NCI-H524 (cell line): ENCODE measurements at places on chromosomes 7 and 10.
A peak's percentile ranks its signal among the peaks of the same experiment; 100 is the strongest.

DNA sequence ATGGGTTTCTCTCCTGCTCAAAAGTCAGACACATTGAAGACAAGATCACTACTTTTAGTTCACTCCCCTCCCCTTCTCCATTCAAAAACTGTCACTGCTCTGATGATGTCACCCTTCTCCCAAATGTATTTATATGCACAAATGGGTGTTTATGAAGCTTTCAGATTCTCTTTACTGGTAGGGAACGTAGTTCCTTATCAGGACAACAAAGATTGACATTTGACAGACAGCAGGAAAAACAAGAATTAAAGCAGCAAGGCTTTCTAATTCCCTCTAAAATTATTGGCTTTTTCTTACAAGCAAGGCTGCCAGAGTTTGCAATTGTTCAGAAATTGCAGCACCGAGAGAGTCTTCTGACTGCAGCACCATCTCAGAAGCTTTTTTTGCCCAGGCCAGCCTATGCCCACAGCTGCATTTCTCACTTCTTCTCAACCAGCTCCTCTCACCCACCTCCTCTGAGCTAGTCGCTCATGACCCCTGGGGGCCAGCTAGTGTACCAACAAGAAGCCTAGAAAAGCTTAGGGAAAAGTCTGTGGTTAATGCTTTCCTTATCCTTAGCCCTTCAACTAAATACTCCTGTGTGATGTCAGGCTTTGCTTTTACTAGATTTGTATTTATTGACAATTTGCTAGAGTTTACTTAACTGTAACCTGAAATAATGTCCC, 265.1 kb downstream of the HTR7 start:
- DNase-seq: peak; percentile 57

DNA sequence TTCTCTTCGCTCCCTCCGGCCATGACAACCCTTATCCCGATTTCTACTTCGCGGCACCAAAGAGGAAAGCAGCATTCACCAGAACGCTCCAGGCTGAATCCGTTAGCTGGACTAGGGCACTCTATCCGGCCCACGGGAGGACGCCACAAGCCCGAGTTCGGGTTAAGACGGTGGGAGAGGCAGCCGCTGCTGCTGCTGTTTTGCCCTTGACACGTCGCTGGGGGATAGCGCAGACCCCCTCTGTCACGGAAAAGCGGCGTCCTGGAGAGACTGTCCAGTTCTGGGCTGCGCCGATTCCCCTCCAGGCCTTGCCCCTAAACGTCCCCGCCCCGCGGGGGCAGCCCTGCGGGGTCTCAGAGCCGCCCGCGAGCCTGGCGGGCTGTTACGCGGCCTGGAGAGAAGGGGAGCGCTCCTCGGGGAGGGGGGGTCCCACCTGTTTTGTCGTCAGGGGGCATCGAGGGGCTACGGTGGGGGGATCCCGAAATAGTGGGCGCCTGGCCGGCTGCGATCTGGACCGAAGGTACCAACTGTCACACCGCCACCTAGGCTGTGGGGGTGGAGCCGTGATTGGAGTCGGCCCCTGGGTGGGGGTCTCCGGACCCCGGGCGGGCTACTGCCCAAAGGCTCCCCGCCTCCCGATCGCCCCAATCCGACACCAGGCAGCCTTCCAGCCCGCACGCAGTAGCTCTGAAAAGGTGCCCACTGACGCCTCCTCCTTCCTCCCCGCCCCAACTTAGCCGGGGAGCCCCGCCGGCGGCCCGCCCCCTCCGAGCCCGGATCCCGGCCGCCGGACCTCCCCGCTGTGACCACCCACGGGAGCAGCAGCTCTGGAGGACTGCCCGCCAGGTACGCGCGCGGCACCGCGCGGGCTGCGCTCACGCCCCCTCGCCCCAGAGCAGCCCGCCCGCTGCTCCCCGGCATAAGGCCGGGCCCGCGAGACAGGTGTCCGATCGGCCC, 772 bp downstream of the SGMS1 start:
- no peak for DNase-seq

- DNase-seq: no peak
Observed at GRCh38 chr10:92064506-92064905, 140.9 kb downstream of the BTAF1 start.

DNA sequence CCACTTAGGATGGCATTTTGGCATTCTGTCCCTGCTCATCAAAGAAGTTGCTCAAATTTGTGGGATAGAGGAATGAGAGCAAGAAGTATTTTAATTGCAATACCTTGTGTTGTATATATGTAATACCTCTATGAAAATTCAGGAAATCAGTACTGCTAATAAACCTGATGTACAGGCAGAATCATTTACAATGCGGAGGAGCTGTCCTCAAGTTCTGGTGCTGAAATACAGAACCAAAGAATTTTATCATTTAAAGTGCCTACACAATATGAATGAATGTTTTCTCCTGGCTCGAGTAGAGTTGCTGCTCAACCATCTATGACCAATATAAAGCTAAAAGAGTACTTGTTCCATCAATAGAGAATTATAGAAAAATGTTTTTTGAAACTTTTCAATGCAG, 305.8 kb downstream of the PLXNA4 start:
- DNase-seq: no peak

DNA sequence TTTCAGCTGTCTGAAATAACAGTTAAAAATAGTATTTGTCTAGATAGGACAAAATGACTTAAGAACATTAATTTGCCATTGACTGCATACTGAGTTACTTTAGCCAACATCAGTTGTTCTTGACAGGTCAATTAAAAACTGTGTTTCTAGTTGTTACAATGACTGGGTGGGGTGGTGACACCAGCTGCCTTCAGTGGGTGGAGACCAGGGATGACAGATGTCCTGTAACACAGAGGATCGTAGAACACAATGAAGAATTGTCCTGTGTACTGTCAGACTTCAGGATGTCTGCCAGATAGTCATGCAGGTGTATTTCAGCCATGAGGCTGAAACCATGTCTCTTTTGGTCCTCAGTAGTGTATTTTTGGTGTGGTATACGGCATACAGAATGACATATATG, 24.4 kb downstream of the TRUB1 start:
- DNase-seq: peak; percentile 1

DNA sequence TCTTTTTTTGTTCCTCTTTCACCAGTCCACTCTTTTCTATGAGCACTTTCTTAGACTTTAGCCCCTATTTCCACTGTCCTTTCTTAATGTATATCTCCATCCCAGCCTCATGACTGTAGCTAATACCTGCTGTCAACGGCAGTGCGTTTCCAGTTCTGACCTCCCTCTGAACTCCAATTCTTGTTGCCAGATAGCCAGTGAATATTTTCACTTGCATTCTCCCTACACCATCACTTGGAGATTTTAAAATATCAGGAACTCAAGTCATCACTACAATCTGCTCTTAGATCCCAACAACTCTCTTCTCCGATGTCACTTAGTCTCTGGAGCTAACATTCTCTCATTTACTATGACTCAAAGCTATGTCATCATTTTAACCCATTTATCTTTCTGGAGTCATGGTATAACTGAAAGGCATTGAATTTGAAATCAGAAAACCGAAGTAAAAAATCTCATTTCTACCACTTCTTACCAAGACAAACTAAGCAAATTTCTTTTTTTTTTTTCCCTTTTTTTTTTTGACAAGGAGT, 5.1 kb upstream of the SLC16A12 start:
- no peak for DNase-seq

DNA sequence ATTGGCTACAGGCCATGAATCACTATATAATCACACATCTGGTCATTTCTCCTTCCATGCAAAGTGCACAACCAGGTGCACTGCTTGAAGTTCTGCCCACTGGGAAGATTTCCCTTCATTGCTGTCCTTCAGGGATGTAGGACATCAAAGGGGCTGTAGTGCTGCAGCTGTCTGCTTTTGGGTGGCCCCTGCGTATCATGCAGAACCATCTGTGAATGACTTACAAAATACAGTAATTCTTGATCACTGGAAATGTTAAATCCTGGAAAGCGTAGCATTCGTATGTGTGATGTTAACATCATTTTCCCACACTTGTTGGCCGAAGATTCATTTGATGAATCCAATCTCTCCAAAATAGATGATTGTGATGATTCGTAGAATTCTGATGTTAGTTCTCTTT, 22.4 kb downstream of the AKR1C3 start:
- DNase-seq: no peak
